Activated CD4-positive, alpha-beta T cell treated with anti-CD3 and anti-CD28 coated beads for 48 hours (primary cell): ENCODE measurements at places on chromosomes 6 and 20.
A peak's percentile ranks its signal among the peaks of the same experiment; 100 is the strongest.

DNA sequence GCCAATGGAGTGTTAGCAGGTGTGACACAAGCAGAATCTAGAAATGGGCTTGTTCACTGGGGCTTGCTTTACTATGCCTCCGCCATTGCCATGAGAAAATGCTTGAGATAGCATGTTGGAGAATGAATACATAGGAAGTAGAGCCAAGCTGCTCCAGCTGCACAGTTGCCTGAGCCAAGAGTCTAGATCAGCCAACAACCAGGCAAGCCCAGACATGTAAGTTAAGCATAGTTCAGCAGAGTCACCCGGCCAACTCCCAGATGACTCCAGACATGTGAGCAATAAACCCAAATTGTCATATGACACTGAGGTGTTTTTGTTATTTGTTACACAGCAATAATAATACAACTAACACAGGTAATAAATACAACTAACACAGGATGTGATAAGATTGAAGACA is 167.9 kb downstream of the HAO1 start:
- DNase-seq: no peak

GRCh38 chr20:41476013-41476441 is 109.4 kb upstream of the EMILIN3 start:
- no peak for DNase-seq

GRCh38 chr6:127457456-127458064 is 1.6 kb downstream of the KIAA0408 start:
- DNase-seq: no peak

DNA sequence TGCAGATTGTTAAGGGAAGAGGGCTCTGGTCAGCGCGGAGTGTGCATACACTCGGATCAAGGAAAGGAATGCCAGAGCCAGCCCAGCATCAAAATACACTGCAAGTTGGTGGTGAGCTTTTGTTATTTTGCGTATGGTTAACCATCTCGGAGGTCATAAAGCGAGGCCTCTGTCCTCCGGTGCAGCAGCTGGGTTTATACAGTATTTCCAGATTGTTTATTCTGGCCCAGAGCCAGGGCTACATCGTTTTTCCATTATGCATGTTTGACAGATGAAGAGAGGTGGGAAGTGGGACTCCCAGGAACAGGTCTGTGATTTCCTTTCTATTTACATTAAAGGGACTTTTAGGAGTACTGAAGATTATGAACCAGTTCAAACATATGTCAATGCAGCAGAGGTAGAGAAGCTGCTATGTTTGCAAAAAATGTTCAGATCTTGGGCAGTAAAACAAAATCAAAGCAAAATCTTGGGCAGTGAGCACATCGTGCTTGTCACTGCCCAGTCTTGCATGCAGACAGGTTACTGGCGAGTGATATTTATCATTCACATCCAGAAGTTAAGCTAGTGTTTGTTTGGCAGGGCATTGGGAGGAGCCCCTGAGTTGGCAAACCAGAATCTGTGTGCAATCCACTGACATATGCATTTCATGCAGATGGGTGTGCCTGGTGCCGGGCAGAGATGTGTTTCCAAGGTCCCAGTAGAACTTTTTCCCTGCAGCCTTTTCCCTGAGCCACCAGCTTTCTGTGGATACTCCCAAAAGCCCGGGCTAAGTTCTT is 256.3 kb upstream of the TAB2 start:
- DNase-seq: no peak

DNA sequence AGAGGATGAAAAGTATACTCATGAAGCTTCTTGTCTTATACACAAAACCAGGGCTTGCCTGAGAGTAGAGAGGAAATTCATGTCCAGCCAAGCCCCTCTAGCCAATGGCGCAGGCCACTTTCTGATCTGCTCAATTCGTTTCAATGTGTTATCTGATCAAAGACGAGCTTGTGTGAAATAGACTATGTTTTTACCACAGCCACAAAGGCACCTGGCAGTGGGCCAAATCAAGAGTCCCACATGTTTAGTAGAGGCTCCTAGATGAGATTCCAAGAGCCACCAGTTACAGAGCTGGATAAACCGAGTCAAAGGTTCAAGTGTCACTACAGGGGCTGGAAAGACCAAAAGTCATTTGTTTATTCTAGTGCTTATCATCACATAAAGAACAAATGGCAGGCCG is 34.9 kb downstream of the GPLD1 start:
- no peak for DNase-seq

DNA sequence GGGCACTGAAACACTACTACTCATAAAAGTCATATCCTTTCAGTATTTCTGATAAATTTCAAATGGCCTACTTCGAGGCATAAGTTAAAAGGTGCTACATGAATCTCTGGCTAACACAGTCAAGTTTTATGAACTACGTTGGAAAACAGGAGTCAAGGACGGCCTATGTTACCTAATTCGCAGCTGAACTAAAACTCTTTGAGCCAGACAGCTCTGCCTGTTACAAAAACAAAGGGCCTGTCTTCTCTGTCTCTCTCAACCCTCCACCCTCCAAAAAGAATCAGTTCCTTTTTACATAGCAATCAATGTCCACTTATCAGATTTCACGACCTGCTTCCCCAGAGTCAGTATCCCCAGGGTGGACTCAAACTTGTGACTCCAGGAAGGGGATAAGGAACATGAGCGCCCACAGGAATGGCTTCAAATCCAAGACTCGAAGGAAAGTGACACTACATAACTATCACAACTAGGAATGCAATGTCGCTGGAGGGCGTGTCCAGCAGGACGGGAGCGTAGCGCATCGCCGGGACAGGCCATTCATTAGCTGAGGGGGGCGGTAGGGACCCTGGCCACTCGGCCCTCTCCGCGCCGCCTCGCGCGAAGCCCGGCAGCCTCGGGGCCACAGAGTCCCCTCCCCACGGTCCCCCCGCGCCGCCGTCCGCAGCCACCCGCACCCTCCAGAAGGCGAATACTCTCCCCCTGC is 591 bp downstream of the IBTK start:
- peak; percentile 46 for DNase-seq

DNA sequence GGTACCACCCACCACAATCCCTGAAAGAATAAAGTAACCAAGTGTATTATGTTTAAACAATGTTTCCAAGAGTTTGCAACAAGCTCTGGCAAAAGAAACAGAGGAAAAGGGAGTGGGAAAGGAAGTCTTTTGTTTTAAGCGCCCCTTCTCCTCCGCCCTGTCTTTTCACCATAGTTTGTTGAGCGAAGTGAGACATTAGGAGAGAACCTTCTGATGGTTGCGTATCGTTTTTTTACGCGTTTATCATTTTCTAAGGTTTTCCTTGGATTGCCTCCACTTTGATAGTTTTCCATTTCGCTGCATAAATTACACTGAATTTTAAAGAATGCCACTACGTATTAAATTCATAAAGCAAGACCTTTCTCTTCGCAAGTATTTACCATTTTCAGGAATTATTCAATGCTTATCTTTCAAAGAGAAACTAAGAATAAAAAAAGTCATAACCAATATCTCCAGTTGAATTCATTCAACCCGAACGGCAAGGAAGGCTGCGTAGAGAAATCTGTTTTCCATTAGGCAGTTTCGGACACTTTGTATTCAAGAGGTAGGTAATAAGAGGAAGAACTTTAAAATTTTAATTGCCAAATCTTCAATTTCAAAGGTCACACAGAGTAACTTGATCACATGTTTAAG is 920 bp upstream of the EPHA7 start:
- DNase-seq: no peak

DNA sequence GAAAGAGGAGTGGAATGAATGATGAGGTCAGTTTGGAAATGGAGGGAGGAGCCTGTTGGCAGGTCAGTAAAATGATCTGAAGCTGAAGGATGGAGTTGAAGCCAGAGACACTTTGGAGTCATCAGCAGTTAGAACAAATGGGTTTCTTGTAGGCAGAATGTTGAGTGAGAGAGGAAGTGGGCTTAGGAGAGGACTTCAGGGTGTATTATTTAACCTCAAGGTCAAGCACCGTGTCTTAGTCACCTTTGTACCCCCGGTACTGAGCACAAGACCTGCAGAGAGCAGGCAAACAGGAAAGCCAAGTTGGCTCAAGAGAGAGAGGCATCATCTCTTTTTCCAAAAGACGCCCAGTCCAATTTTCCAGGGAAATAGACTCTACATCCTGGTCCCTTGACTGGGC is 23.3 kb downstream of the C20orf173 start:
- no peak for DNase-seq

DNA sequence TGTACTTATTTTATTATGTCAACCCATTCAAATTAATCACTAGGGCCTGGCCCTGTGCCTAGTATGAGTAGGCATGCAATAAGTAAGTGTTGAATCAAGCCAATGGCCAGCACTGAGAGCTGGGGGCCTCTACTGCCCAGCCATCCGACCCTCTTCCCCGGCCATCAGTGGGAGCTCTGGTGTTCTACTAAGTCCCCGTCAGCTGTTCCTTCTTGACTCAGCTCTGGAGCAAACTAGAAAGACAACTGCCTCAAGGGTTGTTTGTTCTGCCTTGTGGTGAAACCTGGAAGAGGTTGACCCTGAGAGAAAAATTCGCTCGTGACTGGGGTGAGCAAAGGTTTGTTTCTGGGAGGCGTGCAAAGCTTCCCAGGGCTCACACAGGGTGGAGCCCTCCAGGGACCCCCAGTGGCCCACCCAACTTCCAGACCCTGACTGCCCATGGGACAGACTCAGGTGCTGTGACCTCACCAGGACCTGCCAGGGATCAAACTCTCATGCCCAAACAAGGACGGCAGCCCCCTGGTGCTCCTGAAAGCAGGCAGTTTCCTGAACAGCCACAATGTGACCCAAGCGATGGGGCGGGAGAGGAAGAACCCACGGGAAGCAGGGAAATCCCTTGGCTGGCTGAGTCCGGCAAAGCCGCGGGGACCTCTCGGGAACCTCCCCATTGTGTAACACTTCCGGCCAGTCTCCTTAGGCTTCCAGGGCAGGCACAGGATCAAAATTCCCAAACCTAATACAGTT is 50.4 kb downstream of the BANF2 start:
- no peak for DNase-seq

DNA sequence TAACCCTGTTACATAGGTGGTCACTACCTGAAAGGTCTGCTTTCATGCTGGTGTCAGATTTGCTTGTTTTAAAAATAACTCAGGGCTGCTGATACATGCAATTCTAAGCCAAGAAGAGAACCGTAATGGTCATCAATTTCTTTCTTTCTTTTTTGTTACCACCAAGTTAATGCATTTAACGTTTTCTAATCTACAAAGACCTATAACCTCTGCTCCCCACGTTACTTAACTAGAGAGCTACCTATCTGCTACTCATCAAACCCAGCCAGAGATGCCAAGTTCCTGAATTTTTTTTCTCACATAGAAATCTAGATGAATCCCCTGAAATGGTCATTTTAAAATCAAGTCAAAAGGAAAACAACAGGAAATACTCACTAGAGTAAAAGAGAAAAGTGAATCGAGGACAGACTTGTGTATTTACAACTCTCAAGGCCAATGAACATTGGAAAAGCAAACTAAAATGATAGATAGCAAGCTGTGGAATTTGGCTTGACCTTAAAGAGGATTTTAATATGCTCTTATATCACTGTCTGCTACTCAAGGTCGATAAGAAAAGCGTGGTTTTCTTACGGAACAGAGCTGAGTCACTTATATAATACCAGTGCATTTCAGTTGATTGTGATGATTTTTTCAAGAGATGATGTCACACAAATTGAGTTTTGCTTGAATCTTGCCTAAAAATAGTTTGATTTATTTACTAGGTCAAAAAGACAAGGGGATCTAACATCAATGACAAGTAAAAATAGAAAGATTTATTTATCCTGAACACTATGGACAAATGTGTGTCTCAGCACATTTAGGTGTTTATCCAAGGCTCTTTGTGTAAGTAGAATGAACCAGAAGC is 67.9 kb downstream of the SGK1 start:
- DNase-seq: no peak

GRCh38 chr20:37330316-37330715 is 15.6 kb upstream of the SRC start:
- no peak for DNase-seq

DNA sequence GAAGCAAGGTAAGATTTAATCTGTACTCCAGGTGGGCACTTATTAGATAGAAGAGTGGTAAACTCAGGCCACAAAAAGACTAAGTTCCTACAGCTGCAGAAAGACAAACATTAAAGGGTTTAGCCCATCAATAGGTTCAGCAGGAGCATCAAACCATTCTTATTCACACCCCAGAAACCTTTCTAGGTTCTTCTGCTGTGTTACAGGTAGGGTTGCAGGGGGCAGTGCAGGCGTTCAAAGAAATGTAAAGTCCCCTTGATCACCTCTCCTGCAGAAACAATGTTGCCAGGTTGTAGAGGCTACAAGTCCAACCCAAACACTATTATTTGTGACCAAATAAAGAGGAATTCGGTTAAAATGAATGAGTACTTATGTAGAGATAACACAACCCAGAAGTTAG is 31.8 kb downstream of the PHACTR1 start:
- no peak for DNase-seq

DNA sequence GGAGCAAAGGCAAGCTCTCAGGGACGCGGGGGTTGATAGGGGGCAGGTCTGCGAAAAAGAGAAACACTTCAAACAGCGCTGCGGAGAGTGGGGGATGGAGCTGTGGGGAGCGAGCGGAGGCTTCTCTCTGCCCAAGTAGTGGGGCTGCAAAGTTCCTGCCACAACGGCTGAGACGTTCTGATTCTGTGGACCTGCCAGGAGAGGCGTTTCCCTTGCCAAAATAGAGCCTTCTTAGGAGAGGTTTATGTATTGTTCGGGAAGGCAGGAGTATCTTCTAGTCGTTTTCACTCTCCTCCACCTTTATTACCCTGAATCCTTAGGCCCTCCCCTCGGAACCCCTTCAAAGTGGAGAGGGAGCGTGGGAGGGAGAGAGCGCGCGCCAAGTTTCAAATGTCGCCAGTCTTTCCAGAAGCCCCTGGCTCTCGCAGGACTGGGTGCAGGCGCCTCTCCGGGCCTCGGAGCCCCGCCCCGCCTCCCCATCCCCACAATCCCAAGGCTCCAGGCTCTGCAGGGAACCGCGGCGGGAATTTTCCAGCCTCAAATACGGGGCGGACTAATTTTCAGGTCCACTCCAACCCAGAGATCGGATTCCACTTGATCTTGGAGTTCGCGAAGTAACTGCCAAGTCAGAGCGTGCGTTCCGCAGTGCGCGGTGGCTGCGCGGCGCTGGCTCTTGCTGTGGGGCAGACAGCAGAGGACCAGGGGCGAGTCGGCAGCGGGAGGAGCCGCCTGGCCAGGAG is 10.0 kb upstream of the POU3F2 start:
- DNase-seq: no peak

GRCh38 chr6:332671-333070 is 40.4 kb downstream of the DUSP22 start:
- DNase-seq: no peak

GRCh38 chr6:6131492-6132109 is 124.9 kb upstream of the NRN1 start:
- DNase-seq: peak; percentile 8

DNA sequence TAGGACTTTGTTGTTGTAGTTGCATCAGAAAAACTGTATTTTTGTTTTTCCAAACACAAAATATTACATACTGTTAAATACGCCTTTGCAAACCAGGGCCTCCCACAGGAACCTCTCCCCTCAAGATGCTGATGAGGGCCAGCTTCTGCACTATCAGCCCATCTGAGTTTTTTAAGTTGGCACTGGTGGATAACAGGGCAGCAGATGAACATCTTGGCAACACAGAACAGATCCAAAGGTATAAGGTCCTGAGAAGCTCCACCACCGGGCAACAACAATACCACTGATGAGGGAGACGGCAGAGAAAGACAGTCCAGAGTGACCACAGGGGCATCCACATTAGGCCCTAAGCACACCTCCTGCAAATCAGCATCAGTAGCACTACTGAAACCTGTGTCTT is 177.7 kb downstream of the DLL1 start:
- no peak for DNase-seq
